ENCODE measurements at places on chromosomes 3 and 15.

GRCh38 chr15:86106306-86106705 lies 26.6 kb downstream of the AGBL1 start:
- H3K27me3 ChIP-seq: no peaks in the 10 kb centered on the region
- H3K4me3 ChIP-seq: no peak overlapping the region
- no peaks in the 10 kb centered on the region for H3K4me1 ChIP-seq
- H3K27ac ChIP-seq: no peak overlapping the region
- no peak for DNase-seq

- H3K4me3 ChIP-seq: no peak overlapping the region
- no peak overlapping the region for H3K27ac ChIP-seq
- no peaks in the 10 kb centered on the region for H3K27me3 ChIP-seq
These were observed 8.4 kb downstream of the PARP14 start for GRCh38 chr3:122688996-122689395.

- H3K36me3 ChIP-seq: no peaks in the 10 kb centered on the region
- no peaks in the 10 kb centered on the region for H3K4me1 ChIP-seq
- DNase-seq: no peak
- no peak overlapping the region for H3K27ac ChIP-seq
These were observed 51.2 kb downstream of the HMCES start for GRCh38 chr3:129329858-129330257.

DNA sequence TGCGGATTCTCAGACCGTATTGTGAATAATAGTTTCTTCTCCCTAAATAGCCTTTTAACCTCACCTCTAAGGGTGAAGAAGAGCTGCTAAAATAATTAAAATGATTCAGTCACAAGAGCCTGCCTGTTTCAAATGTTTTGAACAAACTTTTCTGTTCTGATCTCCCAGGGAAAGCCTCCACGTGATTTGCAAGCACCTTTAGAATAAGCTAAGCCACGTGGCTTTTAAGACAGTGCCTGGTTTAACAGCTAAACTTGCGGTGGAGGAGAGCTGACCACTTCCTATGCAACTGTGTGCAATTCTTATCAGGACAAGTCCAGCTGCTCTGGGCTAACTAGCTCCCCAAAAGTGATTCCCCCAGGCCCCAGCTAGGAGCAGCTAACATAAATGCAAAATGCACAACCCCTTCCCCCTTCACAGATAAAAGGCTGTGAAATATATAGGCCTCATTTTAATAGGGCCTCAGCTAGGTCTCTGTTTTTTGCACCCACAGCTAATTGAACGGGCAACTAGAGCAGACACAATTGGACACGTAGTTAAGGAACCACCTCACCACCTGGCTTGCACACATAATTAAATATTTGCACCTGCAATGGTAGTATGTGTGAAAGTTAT lies 401.2 kb upstream of the NR2F2 start:
- DNase-seq: no peak
- no peaks in the 10 kb centered on the region for H3K36me3 ChIP-seq
- no peaks in the 10 kb centered on the region for H3K27me3 ChIP-seq
- no peak overlapping the region for H3K4me3 ChIP-seq

DNA sequence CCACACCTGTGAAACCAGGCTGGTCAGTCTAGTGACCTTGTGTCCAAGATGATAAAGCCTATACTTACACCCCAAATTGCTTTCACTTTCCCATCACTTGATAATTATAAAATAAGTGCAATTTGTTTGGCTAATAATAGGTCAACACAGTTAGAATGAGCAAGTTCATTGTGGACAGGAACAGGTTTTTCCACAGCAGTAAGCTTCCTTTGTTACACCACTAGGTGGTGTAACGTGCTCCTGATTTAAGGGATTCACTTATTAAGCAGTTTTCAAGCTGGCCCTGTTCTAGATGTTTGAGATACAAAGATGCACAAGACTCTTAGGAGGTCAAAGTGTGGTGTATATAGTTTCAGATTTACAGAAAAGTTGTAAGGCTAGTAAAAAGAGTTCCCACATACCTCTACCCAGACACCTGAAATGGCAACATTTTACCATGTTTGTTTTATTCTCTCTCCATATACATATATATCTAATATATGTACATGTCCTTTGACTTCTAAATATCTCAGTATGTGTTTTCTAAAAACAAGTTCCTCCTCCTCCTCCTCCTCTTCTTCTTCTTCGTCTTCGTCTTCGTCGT lies 6.8 kb upstream of the MFSD1 start:
- no peaks in the 10 kb centered on the region for H3K36me3 ChIP-seq
- no peaks in the 10 kb centered on the region for H3K27me3 ChIP-seq
- no peak overlapping the region for H3K27ac ChIP-seq
- no peaks in the 10 kb centered on the region for H3K4me1 ChIP-seq
- DNase-seq: no peak
- H3K4me3 ChIP-seq: no peak overlapping the region

- H3K27me3 ChIP-seq: no peaks in the 10 kb centered on the region
- peak overlapping the region; percentile 1 for H3K4me3 ChIP-seq
- no peak for DNase-seq
- no peaks in the 10 kb centered on the region for H3K36me3 ChIP-seq
- peaks cover 9% of the 10 kb centered on the region for H3K4me1 ChIP-seq
- H3K27ac ChIP-seq: no peak overlapping the region
These were observed 12.4 kb downstream of the GLYCTK start for GRCh38 chr3:52299879-52300611.

- no peaks in the 10 kb centered on the region for H3K27me3 ChIP-seq
- DNase-seq: no peak
- no peaks in the 10 kb centered on the region for H3K4me1 ChIP-seq
- no peaks in the 10 kb centered on the region for H3K36me3 ChIP-seq
- no peak overlapping the region for H3K27ac ChIP-seq
- H3K4me3 ChIP-seq: no peak overlapping the region
These were observed 781.8 kb downstream of the FHIT start for GRCh38 chr3:60469481-60469880.

GRCh38 chr3:103060242-103060641 lies 625.4 kb downstream of the ZPLD1 start:
- no peaks in the 10 kb centered on the region for H3K27me3 ChIP-seq
- H3K27ac ChIP-seq: no peak overlapping the region
- DNase-seq: no peak
- no peak overlapping the region for H3K4me3 ChIP-seq

- H3K36me3 ChIP-seq: no peaks in the 10 kb centered on the region
- H3K4me1 ChIP-seq: no peaks in the 10 kb centered on the region
- no peaks in the 10 kb centered on the region for H3K27me3 ChIP-seq
- H3K4me3 ChIP-seq: no peak overlapping the region
- DNase-seq: no peak
- no peak overlapping the region for H3K27ac ChIP-seq
These were observed 34.7 kb downstream of the GRAMD1C start for GRCh38 chr3:113873293-113873692.

- H3K27ac ChIP-seq: no peak overlapping the region
- H3K27me3 ChIP-seq: no peaks in the 10 kb centered on the region
- no peak overlapping the region for H3K4me3 ChIP-seq
- DNase-seq: no peak
- no peaks in the 10 kb centered on the region for H3K36me3 ChIP-seq
- no peaks in the 10 kb centered on the region for H3K4me1 ChIP-seq
These were observed 8.1 kb downstream of the PGBD4 start for GRCh38 chr15:34109797-34110663.

DNA sequence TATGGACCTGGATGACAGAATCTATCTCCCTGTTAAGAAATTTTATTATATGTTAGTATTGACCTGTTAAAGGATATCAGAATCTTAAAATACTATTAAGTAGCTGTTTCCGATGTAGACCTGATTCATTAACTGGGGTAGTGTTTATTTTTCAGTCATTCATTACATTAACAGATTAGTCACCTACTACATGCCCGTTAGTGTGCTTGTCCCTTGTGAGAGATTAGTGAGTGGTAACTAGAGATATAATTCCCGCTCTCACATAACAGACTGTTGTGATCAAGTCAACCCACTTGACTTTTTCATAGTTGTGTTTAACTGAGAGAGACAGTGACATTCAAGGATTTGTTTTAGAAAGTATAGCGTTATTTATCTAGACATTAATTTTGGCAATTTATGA lies 166.8 kb downstream of the TCF12 start:
- no peaks in the 10 kb centered on the region for H3K4me1 ChIP-seq
- H3K27me3 ChIP-seq: no peaks in the 10 kb centered on the region
- no peak overlapping the region for H3K4me3 ChIP-seq

Measured in iPS DF 6.9 (cell line).